Omental fat pad (tissue), 4 donors: ENCODE measurements at places on chromosomes 6 and 20.

GRCh38 chr20:11502671-11503070 lies 415.0 kb upstream of the BTBD3 start:
- DNase-seq = no peak

DNA sequence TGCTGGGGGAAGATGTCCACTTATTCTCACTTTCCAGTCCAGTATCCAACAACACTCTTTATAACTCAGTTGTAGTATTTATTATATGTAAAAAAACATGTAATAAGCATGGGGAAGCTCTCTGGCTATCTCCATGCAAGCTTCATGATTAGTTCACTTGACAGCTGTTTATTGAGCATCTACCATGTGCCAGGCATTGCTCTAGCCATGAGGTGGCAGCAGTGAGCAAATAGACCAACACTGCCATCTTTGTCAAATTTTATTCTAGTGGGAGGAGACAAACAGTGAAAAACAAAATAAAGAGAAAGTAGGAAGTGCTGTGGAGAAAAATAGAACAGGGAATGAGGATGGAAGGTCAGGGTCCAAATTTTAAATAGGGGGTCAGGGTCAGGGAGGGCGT lies 131.8 kb downstream of the CFAP61 start:
- no peak for DNase-seq

- DNase-seq = no peak
Observed at GRCh38 chr6:34462010-34462409, 3.9 kb upstream of the PACSIN1 start.

DNA sequence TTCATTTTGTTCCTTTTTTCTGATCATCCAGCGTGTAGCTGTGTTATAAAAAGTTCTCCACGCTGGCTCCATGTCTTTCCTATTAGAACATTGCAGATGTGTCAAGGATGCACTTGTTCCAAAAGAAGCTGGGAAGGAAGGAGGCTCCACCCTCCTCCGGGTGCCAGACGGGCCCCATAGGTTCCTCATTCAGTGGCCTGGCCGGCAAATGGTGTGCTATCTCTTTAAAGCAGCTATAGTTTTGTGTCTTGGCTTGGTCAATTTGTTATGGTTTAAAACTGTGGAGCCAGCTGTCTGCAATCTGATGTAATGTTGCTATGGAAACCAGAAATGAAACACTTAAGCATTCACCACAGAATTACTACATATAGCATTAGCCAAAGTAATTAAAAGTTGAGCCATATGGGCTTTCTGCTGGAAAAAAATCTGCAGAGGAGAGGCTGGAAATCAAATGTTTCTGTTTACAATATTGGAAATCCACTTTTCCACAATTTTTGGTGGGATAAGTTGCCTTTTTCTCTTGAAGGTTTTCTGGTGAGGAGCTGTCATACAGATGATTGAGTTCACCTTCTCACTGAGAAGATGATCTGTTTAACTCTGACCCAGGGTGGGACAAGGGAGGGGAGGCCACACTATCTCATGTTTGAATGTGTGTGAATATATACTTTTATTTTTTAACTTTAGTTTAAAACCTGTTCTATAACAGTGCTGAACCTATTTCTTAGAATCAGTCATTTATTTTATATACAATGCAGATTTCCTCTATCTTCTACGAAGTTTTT lies 167.4 kb downstream of the SASH1 start:
- DNase-seq = no peak

DNA sequence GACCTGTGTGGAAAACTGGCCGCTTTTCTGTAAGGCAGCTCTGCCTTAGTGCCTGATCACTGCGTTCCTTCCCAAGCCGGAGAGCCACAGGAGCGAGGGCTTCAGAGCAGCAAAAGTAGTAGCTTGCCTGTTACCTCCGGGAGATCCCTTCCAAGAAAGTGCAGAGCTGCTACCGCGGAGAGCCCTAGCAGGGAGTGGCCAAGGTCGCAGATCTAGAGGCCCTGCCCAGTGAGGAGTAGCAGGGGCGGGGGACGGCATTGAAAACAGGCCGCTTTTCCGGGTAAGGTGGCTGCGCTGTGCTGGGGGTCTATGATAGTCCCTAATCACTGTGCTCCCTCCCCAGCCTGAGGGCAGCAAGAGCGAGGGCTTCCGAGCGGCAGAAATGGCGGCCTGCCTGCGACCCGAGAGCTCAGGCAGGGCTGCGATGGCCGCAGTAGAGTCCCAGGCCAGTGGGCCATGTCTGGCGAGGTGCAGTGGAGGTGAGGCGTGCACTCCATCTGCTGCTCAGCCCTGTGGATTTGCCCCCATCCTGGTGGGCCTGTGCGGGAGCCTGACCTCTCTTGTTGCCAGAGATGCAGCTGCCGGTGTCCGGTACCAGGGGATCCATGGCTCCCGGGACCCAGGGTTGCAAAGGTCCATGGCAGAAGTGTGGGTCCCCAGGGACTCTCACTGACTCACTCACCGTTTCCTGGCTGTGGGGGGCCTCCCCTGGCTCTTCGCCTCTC lies 67.3 kb downstream of the KLHL32 start:
- no peak for DNase-seq

- DNase-seq = no peak
Observed at GRCh38 chr6:27642744-27643456, 170.0 kb upstream of the ZNF184 start.
